ENCODE measurements at places on chromosomes 2 and 18.

GRCh38 chr18:8238507-8238906, 370.7 kb upstream of the RAB12 start:
- no peak for DNase-seq

DNA sequence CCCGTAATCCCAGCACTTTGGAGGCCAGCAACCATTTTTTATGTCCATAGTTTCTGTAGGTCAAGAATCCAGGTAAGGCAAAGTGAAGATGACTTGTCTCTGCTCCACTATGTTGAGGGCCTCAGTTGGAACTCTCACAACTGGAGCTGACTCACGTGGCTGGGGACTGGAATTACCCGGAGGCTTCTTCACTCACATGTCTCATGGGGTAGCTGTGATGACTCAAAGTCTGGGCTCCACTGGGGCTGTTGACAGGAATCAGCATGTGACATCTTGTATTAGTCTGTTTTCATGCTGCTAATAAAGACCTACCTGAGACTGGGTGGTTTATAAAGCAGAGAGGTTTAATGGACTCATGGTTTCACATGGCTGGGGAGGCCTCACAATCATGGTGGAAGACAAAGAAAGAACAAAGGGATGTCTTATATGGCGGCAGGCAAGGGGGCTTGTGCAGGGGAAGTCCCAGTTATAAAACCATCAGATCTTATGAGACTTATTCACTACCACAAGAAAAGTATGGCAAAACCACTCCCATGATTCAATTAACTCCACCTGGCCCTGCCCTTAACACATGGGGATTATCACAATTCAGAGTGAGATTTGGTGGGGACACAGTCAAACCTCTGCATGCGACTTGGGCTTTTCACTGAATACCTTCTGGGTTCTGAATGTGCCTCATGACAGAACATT, 7.8 kb upstream of the PPP1R1C start:
- DNase-seq: no peak

DNA sequence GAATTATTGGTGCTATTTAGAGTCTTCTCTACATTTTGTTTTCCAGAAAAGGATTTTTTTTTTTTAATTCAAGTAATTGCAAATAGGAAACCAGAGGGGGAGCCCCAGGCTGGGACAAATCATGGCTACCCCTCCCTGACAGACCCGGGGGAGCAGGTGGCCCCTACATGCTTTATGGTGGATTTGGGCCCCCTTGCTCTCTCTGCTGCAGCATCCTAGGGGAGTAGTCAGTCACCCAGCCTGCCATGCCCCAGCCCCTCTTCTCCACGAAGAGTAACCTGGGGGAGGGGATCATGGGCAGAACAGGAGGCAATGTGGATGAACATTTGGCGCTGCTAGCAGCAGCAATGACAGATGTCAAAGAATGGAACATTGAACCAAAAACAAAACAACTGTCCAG, 4.6 kb downstream of the C2orf81 start:
- no peak for DNase-seq

GRCh38 chr2:158753641-158754611, 41.2 kb upstream of the DAPL1 start:
- DNase-seq: peak; percentile 74

- peak; percentile 22 for DNase-seq
Observed at GRCh38 chr2:224951723-224952481, 90.4 kb downstream of the DOCK10 start.
